Fibroblast of skin of right quadriceps (primary cell): ENCODE measurements at places on chromosomes 13 and 19.
A peak's percentile ranks its signal among the peaks of the same experiment; 100 is the strongest.

GRCh38 chr13:67152085-67152484 is 78.1 kb downstream of the PCDH9 start:
- no peak for DNase-seq

GRCh38 chr13:77143431-77143830 is 116.5 kb upstream of the FBXL3 start:
- DNase-seq: no peak

GRCh38 chr13:96044238-96044637 is 9.0 kb downstream of the UGGT2 start:
- DNase-seq: no peak

GRCh38 chr13:36887758-36888521 is 32.1 kb downstream of the SMAD9 start:
- DNase-seq: no peak

- peak; percentile 32 for DNase-seq
Observed at GRCh38 chr13:26946684-26947343, 186.2 kb upstream of the GPR12 start.

DNA sequence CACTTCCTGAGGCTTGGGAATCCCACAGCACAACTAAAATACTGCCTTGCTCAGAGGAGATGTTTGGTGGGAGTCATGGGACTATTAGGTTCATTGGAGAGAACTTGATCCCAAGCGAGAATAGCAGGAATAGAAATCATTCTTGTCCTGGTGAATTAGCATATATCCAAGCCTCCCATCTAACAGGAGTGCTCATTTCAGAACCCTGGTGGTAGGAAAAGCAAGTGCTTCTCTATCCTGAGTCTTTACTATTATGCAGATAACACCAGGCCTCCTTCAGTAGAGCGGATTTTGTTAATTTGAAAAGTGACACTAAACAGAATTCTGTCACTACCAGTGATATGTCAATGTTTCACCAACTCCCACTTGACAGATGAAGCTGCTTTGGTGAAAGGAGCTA is 199.5 kb downstream of the ATP8A2 start:
- no peak for DNase-seq
